ENCODE measurements at places on chromosomes 7 and 10.

DNA sequence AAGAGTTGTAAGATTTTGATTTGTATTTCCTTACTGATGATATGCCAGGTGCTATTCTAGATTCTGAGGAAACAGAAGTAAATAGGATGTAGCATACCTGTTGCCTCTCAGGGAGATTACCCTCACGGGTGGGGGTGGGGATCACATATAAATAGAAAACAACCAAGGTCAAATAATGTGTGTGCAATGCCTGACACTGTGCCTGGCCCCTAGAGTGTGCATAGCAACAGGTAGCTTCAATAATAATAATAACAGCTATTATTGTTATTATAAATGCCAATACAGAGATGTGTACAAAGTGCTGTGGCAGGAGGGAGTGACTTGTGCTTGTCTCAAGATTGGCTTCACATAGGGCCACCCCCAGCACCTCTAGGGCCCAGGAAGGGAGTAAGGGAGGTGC is 24.0 kb downstream of the CNNM1 start:
- no peak for DNase-seq

DNA sequence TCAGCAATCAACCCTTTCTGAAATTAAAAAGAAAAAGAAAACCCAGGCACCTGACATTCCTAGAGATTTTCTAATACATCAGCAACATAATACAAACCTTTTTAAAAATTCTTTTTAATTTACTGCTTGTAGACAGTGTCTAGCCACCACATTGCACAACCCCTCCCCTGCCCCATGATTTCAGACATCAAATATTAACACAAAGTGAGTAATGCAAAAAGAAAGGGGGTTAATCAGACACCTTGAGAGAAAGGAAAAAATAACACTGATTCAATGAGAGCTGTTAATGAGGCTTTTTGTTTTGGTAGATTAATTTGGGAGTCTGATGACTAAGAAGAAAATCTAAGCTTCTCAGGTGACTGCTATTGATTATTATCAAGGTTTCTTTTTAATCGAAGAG is 55.3 kb downstream of the SLC25A13 start:
- no peak for DNase-seq

GRCh38 chr7:122380992-122381391 is 76.4 kb upstream of the FEZF1 start:
- DNase-seq, result no peak

- no peak for DNase-seq
Observed at GRCh38 chr10:125550362-125550761, 132.6 kb downstream of the TEX36 start.

DNA sequence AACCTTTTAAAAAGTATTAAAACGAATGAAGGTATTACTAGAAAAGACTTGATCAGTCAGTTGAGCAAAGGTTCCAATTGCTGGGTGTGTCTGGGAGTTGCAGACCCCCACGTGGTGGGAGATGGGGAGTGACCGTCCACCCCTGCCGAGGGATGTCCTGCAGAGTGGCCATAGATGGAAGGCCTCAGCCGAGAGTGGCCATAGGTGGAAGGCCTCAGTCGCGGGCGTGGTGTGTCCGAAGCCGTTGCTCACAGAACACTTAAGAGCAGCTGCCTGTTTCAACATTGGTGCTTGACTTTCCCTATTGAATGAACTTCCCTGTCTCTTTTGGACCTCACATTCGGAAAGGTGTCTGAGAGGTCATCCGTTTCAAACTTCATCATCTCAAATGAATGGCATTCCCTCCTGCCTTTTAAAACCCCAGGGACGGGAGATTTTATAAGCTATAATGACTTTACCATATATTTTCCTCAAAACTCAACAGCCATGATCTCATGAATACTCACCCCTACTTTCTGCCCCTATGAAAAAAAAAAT is 69.4 kb downstream of the CAMK1D start:
- no peak for DNase-seq

DNA sequence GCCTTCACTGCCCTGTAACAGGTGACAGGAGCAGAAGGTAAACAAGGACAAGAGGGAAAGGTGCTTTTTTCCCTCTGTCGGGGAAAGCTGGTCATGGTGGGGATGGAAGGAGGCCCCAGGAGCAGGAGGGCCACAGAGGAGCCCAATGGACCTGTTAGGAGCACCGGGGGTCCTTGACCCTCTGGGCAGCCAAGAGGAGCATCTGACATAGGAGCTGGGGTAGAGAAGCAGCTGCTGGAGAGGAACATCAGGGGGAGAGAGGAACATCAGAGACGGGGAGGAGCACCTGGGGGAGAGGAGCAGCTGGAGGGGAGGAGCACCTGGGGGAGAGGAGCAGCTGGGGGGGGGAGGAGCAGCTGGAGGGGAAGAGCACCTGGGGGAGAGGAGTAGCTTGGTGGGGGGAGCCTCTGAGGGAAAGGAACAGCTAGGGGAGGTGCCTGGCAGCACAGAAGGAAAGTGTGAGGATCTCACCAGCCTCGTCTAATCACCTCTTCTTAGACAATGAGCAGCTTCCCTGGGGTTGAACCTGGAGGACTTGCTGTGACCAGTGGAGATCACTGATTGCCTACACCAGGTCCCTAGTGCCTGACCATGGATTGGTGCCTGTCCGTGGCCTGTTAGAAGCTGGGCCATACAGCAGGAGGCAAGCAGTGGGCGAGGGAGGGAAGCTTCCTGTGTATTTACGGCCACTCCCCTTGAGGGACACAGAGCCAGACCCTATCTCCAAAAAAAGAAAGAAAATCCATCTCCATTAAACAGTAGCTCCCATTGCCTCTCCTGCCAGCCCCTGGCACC is 37.6 kb downstream of the JAKMIP3 start:
- DNase-seq, result no peak

GRCh38 chr7:45982132-45982531 is 61.1 kb upstream of the IGFBP3 start:
- no peak for DNase-seq

GRCh38 chr7:36621396-36621795 is 102.9 kb downstream of the AOAH start:
- no peak for DNase-seq

- no peak for DNase-seq
Observed at GRCh38 chr10:78981970-78982281, 86.8 kb upstream of the ZMIZ1 start.

GRCh38 chr10:84423719-84424118 is 95.3 kb downstream of the CCSER2 start:
- DNase-seq, result no peak

DNA sequence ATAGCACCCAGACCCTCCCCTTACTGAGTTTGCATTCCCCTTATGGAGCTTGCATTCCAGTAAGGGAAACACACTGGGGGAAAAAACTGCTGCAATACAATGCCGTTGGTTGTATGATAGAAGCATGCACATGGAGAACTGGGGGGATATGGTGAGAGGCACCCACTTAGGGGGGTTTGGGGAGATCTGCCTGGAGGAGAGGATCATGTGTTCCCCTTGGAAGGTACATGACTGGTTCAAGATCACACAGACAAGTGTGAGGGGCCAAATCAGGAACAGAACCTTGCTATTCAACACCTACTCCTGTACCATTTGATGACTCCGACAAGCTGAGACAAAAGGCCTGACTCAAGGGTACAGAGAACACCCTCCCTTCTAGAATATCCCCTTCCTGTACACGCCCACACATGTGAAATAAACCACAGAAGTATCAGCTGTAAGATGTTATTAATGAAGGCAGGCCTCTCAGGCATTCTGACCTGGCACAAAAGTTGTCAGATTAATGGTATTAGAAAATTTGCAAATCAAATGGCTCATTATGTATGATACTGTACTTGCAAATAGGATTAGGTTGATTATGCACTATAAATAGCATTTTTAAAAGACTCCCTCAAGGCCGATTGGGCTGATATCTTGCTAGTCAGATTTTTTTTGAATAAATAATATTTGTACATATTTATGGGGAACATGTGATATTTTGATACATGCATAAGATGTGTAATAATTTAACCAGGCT is 122.2 kb downstream of the NPY start:
- DNase-seq, result no peak

DNA sequence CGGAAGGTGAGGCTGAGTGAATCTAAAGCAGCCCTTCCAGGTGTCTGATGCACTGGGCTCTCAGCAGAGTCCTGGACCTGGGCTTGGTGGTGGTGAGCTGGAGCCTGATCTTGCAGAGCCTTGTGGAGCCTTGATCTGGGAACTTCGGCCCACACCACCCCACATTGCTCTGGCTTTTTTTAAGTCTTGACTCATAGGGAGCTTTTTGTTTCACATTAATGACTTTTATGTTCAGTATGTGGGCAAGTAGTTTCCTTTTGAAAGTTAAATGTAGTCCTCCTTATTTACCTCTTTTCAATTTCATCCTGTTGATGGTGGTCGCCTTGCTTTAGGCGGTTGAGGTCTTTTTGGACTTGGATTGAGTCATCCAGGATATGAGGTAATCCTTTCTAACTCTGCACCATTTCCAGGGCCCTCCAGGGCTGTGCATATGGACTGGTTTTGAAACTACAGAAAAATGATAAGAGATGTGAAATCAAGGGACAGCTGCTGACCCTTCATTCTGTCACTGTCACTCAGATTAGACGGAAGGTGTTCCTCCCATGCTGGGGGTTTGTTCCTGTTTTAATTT is 2.9 kb upstream of the NRAP start:
- no peak for DNase-seq

DNA sequence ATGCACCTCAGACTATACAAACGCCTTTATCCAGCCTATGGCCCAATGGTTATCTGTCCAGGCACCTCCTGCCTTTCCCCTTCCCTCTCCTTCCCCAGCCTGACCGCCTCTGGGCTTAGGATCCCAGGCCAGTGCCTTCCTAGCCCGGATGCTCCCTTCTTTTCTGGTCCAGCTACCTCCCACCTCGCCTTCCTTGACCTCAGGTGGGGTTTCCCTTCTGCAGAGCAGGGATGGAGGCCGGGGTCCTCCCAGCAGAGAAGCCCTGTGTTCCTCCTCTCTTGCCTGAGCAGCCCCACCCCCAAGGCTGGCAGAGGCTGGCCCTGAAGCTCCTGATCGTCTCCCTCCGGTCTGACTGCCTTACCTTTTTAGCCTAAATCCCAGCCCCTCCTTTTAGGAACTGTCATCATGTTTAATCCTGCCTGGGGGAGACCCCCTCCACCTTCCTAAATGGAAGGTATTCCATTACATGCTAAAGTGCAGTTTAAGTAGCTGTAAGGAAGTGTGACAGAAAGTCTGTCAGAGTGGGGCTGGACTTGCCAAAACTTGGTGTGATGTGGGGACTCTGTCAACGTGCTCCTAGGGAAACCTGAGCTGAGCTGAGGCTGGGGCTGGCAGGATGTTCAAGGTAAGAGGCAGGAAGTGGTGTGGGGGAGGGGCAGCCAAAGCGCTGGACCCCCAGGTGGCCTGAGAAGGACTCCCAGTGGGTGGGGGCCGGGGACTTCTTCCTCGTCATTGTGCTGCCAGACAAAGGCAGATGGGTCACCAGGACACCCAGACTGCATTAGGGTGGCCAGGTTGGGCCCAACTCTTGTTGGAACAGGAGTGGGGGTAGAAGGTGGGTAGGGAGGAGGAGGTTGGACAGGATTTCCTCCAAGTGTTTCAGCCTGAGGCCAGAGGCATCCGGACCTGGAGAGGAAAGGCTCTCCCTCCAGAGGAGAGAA is 39.5 kb downstream of the LBX1 start:
- no peak for DNase-seq

- DNase-seq, result no peak
Observed at GRCh38 chr7:105811189-105811847, 65.1 kb downstream of the ATXN7L1 start.

GRCh38 chr7:131602304-131602993 is 46.0 kb upstream of the PODXL start:
- no peak for DNase-seq

DNA sequence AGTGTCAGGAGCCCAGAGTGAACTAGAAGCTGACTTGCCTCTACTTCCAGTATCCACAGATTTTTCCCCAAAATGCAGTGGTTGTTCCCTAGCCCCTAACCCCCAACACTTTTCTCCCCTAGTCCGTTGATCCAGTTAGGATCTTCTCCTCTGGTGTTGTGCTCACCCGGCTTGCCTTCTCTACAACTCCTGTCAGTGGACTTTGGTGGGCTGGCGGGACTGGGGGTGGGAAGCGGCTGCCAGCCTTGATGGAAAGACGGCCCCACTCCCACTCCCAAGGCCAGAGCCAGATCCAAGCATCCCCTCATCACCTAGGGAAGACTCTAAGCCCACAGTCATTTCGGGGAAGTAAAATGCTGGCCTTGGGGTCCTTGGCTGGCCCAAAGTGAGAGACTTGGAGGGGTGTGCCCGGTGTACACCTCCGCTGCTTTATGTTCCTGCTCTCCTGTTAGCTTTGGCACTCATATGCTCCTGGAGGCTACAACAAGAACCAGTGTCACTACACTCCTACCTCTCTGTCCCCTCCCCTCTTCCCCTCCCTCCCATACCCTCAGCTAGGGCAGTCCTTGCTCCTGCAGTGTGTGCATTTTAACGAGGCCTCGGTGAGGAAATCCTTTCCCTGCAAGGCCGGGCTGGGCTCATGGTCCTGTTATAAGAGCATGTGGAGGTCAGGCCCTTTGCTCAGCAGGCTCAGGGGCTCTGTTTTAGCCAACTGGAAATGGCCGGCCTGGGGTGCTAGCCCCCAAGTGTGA is 930 bp upstream of the HOXA10 start:
- DNase-seq, result no peak

GRCh38 chr10:107546986-107547385 is 382.5 kb upstream of the SORCS1 start:
- no peak for DNase-seq

DNA sequence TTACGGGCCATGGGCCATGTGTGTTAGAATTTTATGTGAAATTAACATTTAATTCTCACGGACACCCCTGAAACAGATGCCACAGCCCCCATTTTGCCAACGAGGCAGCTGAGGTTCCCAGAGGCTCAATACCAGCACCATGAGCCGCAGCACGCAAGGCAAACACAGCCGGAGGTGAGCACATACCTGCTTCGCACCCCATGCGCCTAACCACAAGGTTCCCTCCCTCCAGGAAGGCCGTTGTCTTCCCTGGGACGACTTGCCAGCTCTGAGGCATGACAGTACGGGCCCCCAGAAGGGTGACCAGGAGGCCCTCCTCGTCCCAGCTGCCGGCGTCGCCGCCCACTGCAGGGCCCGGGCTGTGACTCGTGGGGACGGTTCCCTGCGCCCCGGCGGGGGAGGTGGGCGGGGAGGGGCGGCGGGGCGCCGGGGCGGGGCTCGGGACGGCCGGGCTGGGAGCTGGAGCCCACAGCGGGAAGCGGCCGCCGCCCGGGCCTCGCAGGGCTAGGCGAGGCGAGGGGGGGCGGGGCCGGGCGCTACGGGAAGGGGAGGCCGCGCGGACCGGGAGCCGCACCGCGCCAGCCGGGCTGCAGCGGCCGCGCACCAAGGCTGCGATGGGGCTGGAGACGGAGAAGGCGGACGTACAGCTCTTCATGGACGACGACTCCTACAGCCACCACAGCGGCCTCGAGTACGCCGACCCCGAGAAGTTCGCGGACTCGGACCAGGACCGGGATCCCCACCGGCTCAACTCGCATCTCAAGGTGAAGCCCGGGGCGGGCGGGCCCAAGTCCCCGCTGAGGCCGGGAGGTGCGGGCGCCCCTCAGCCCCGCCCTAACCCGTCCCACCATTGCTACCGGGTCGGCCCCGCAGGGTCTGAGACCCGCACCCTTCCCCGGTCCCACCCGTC is at the start of gene CAV2:
Gene CAV2, plus strand, starts transcription at position 571 of the 910 bp plus-strand sequence. Its CDS starts 44 bp downstream, at position 615.
- DNase-seq, result no peak

DNA sequence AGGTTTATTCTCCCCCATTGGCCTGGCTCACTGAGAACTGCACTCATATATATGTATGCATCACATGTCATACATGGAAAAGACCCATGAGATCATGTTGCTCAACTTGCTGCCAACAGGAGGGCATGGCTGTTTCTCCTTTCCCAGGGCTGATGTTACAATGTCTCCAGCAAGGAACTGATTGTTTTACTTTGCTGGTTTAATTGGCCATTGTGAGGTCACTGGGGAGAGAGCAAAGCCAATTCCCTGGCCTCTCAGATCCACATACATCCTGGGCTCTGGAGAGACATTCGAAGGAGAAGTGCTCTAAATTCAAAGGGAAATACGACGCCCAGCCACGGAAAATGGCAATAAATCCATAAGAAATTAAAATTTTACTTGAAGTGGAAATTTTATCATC is 287.8 kb downstream of the WDR11 start:
- DNase-seq, result no peak

All from stimulated activated CD8-positive, alpha-beta memory T cell treated with anti-CD3 and anti-CD28 coated beads, Interleukin-15, amount 100 ng/mL, for 1 hour (primary cell).